ENCODE measurements at places on chromosomes 16 and 17. TPM values are rescaled to one million over a fixed set of nuclear protein-coding genes. Genes with fewer than 3 reads are reported as not detected.

The OTOP3 gene
- not detected for total RNA-seq

The KRTAP9-2 gene
- not detected for total RNA-seq

The TMEM100 gene
- not detected for total RNA-seq

The ADAP2 gene
- 0.27 TPM for total RNA-seq

The BAIAP3 gene
- 0.53 TPM for total RNA-seq

All from thoracic aorta endothelial cell (primary cell).